Hypothalamus (tissue), 51 donors: ENCODE measurements at places on chromosomes 4 and X.

- no peak for DNase-seq
These were observed 4.9 kb upstream of the BEX4 start for GRCh38 chrX:103210056-103210455.

DNA sequence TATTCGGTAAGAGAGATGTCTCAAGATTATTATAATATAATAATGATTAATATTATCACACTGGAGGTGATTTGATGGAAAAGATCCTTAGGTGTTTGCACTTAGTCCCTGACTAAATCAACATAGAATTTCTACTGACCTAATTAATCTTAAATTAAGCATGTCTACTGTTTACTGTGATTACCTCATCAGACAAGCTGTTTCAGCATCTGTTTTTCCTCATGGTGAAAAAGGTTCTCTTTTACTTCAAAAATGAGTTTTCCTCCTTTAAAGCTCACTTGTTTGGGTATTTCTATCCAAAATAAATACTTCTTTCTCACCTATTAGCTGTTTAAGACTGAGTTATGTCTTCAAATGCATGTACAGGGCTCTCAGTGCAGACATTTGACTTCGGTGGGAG is 407.8 kb downstream of the NKX6-1 start:
- no peak for DNase-seq

DNA sequence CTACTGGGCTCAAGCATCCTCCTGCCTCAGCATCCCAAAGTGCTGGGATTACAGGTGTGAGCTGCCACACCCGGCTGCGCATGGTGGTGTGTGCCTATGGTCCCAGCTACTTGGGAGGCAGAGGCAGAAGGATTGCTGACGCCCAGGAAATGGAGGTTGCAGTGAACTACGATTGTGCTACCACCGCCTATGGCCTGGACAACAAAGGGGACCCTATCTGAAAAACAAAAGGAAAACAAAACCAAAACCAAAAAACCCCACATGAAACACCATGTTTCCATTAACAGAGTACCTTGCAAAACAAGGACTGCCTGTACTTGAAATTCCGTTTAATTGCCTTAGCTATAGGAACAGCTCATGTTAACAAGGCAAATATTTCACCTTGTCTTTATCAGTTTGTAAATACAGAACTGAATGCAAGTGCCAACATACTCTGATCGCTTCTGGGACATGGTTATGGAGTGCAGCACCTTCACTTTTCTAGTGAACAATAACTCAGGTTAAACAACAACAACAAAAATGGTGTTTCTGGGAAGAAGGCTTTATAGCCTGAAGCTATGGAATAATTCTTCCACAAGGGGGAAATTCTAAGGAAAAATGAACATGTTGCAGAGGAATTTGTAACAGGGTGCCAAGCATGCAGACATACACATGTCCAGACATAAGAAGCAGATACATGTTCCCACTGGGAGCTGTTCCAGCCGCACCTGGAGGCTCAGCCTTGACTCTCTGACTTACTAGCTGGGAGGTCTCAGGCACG is 73.2 kb upstream of the STS start:
- DNase-seq: no peak

- DNase-seq: no peak
These were observed 152.7 kb downstream of the APBB2 start for GRCh38 chr4:41061482-41062185.

DNA sequence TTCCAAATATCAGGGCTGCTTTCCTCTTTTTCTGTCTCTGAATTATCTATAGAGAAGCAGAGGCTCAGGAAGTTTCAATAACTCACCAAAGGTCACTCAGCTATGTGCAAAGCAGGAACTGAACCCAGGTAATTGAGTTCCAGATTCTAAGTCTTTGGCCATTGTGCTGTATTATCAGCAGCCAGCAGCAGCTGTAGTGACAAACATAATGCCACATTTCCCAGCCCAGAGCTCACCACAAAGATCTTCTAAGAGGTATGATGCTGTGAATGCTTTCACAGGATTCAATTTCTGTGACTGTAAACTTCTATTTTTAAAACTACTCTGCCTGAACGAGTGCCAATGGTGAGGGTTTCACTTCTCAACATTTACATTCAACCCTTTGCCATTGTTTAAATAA is 56.4 kb downstream of the SPOCK3 start:
- no peak for DNase-seq

DNA sequence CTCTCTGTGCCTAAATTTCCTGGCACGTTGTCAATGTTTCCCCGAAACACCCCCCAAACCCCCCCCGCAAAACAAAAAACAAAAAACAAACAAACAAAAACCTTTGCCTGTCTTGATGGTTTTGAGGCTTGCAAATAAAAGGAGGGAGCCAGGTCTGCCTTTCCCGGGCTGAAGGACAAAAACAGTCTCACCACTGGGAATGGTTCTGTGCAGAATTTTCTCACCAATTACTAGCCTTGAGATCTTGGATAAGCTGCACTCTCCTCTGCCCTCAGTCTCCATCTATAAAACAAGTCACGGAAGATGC is 15.5 kb downstream of the NKX3-2 start:
- DNase-seq: no peak

DNA sequence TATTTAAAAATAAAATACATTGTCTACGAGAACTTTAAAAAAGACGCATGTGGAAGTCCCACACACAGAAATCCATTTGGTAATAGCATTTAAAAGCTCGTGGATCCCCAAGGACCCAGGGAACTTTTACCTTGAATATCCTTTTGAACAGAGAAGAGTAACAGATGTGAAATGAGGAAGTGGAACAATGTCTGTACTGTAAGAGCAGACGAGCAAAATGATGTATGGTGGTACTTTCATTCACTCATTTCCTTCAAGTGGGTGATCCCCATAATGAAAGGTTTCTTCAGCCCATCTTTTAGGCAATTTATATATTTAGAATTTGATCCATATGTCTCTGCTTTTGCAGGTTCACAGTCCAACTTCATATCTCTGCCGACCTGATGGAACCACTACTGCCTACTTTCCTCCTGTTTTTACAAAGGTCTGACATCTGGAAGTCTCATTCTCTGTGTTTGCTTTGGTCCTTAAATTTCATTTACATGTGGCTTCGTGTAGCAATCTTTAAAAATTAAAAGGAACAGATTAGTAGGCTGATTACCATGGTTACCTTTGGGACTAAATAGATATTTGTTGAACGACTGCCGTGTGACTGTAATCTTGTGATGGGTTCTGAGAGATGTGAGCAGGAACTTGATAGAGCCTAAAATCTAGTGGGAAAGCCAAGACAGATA is 188.4 kb downstream of the PALLD start:
- DNase-seq: no peak

DNA sequence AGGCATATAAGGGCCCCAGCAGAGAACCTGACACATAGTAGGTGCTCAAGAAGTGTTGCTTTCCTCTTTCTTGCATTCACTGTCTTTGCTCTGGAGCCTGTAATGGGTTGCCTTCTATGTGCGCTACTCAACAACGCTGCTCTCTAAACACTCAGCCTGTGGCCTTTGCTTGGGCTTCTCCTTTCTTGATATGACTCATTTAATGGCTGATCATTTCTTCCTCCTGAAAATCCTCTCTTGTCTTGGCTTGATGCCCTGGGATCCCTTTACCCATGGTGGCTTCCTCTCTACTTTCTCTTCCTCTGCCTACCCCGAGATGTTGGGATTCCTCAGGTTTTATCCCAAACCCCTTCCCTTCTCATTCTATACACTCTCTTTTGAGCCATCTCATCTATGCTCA is 19.9 kb upstream of the PJA1 start:
- no peak for DNase-seq

DNA sequence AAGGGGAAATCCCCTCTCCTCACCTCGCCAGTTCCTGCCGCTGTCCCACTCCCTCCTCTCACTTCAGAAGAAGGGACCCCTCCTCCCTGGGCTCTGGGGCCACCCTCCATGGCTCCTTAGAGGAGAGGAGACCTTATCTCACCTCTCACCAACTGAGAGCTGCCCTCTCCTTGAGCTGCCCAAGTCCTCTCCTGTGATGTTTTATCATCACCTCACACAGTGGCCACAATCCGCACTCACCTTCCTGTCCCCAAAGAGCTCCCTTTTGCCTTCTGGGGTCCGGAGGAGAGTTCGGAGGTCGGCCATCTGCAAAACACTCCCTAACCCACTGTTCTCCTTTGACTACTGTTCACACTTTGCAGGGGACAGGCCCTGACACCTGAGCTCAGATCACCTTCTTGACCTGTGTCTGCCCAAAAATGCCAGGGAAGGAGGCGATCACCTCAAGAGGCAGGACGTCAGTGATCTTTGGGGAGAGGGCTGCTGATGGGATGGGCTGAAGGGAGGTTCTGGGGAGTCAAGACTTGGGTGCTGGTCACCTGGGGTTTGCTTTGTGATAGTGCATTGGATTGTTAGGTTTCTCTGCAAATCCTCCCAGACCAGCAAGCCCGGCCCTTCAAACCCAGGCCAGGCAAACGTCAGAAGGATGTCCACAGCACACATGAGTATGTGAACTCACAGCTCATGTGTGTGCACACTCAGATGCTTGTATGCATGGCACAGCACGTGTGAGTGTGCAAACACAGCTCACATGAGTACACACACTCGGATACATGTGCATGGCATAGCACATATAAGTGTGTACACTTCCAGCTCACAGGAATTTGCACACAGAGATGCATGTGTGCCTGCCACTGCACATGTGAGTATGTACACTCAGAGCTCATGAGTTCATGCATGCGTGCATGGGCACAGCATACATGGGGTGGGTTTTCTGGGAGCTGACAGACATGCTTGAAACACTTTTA is 41.8 kb downstream of the HTRA3 start:
- no peak for DNase-seq

- DNase-seq: no peak
These were observed 58.0 kb downstream of the SH3BGRL start for GRCh38 chrX:81259714-81260395.

DNA sequence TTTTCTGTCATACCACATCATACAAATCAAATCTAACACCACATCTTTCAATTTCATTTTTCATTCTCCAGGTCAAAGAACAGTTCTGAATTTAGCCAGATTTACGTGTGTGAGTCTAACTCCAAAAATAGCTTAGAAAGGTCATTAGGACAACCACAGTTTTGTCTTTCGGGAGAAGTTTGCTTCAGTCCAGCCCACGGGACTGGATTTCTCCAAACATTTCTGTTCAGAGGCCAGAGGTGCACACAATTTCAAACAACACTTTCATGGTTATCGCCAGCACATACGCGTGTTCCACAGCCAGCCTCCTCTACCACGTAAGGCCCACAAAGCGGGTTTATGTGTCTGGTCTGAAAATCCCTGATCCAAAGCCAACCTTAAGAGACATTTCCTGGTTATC is 65.9 kb downstream of the VEGFC start:
- no peak for DNase-seq

- no peak for DNase-seq
These were observed 258.1 kb upstream of the AGTR2 start for GRCh38 chrX:115912372-115912897.

- DNase-seq: no peak
These were observed 55.0 kb downstream of the MRPL1 start for GRCh38 chr4:77917601-77918000.

GRCh38 chr4:10225096-10225495 is 108.5 kb upstream of the WDR1 start:
- no peak for DNase-seq

GRCh38 chr4:142416121-142416520 is 430.0 kb downstream of the INPP4B start:
- no peak for DNase-seq

GRCh38 chrX:19017271-19017670 is 33.4 kb upstream of the PHKA2 start:
- DNase-seq: no peak

DNA sequence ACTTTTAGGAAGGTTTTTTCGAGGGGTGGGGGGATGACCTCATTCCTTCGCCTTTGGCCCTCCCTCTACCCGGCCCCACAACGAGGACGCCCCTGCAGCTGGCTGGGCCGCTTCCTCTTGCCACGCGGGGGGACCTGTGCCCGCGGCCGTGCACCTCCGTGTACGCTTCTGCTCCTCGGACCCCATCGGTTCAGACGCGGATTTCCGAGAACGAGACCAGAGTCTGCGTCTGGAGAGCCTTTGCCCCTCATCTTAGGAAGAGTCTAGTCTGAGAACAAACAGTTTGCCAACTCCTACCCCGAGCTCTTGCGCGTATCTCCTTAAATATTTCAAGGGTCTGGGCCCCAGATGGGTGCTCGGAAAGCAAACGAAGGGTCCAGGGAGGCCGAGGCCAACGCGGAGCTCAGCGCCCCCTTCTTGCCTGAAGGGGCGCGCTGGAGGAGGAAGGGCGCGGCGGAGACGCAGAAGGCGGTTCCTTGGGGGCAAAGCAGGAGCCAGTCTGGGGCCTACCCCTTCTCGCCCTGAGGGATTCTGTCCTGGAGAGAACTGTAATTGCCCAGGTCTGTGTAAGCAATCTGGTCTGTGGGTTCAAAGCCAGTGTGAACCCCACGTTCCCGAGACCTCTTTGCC is 3.9 kb upstream of the SFRP2 start:
- DNase-seq: no peak

GRCh38 chr4:154854362-154854761 is 73.3 kb downstream of the RBM46 start:
- DNase-seq: no peak
